ENCODE measurements at places on chromosomes 6 and 20.

- DNase-seq: no peak
Observed at GRCh38 chr20:51480507-51481270, 61.8 kb downstream of the NFATC2 start.

GRCh38 chr6:89082486-89082891, 1.9 kb downstream of the PNRC1 start:
- DNase-seq: no peak

DNA sequence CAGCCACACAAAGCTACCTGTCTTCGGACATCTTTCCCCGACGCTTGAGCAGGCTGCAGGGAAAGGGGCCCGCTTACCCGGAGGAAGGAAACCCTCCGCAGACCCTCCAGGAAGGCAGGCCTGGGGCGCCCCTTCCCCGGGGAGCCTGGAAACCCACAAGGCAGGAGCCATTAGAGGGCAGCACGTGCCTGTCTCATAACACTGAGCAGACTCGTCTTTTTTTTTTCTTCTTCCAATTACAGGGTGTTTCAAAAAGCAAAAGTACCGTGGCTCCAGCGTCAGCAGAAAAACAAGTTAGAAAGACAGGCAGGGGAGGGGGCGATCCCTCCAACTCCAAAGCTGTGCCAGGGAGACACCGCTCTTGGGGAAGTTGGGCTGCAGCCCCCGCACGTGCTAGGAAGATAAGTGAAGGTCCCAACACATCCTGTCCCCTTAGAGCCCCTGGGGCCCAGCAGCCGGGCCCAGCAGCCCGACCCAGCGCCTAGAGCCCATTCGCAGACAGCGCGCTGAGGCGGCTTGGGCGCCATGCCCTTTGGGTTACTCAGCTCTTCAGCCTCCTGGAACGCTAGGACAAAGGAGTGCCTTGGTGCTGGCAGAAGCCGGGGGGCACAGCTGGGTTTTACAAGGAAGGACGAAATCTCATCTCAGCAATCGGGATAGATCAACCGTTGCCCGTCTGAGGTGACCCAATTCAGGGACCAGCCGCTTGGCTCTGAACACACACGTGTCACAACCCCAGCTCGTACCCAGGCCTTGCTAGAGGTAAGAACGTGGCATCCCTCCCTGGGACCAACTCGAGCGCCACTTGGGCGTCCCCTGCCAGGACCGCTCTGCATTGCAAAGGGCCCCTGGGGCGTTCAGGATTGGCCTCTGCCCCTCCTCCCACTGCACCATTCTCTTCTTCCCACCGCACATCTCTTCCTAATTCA, 136.3 kb downstream of the LY86 start:
- DNase-seq: peak; percentile 67

DNA sequence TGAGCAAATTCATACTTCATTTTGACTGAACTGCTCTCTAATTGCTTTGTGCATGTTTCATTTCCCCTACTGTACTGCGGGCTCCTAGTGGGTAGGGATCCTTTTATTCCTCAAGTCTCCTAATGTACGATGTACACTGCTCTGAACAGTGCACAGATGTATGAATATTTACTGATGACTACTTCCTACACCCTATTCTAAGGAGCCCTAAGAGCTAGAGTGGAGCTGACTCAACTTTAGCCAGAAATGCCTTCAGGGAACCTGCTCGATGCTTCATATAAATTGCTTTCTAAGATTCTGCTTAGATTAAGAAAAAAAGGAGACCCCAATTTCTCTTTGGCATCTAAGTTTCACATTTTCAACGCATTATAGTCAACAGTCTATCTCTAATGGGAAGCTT, 47.6 kb upstream of the SPDEF start:
- DNase-seq: no peak

GRCh38 chr6:30555816-30556065, 548 bp downstream of the GNL1 start:
- no peak for DNase-seq

DNA sequence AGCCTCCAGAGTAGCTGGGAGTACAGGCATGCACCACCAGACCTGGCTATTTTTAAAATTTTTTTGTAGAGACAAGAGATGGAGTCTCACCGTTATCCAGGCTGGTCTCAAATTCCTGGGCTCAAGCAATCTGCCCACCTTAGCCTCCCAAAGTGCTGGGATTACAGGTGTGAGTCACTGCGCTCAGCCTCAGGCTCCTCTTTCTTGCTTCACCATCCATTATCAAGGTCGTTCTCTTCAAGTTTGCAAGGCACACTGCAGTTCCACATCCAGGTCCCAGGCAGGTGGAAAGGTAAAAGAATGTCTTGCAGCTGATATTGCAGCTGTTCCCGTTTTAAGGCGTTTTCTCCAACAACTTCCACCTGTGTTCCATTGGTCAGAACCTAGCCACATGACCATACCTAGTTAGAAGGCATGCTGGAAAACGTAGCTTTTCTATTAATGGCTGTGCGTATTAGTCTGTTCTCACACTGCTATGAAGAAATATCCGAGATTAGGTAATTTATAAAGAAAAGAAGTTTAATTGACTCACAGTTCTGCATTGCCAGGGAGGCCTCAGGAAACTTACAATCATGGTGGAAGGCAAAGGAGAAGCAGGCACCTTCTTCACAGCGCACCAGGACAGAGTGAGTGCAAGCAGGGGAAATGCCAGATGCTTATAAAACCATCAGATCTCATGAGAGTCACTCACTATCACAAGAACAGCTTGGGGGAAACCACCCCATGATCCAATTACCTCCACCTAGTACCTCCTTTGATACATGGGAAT, 51.7 kb downstream of the PCNA start:
- DNase-seq: no peak

DNA sequence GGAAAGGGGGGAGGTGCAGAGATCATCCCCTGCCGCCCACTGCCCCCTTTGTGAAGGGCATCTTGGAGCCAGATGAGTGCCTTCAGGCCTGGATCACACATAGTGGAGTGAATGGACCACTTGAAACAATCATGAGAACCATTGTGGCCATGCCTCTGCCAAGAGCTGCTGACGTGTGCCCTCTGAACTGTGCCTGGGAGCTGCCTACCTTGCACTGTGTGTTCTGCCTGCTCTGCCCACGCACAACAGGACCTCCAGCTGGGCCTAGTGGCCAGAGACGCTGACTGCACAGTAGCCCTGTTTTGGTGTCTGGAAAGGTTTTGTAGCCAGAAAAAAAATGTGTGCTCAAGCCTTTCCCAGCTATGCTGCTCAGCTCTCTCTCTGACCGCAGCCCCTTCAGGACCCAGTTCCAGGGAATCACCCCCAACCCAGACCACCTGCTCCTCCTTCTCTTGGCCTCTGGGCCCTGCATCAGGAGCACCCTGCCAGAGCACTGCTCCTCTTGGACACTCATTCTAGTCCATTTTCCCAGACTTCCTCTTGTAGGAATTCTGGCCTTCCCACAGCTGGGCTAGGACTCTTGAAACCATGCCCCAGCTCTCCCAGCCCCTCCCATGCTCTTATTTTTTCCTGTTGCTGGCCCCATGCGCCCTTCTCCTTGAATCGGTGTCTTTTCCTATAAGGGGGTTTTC, 1.6 kb upstream of the ADIG start:
- DNase-seq: no peak

GRCh38 chr6:47256981-47257730, 52.5 kb downstream of the TNFRSF21 start:
- no peak for DNase-seq

All from thymus (tissue), 14 donors.